Stimulated activated CD4-positive, alpha-beta T cell treated with anti-CD3 and anti-CD28 coated beads, Interleukin-4, amount 100 ng/mL, for 4 hours (primary cell): ENCODE measurements at places on chromosomes 16 and 17.

- DNase-seq = no peak
These were observed 95.7 kb upstream of the SOX9 start for GRCh38 chr17:72025113-72025512.

- DNase-seq = peak; percentile 64
These were observed at the start of gene RNF157 for GRCh38 chr17:76240461-76241203. Gene RNF157, minus strand, starts transcription at chr17:76240493. Its CDS starts 253 bp downstream, at chr17:76240240.

DNA sequence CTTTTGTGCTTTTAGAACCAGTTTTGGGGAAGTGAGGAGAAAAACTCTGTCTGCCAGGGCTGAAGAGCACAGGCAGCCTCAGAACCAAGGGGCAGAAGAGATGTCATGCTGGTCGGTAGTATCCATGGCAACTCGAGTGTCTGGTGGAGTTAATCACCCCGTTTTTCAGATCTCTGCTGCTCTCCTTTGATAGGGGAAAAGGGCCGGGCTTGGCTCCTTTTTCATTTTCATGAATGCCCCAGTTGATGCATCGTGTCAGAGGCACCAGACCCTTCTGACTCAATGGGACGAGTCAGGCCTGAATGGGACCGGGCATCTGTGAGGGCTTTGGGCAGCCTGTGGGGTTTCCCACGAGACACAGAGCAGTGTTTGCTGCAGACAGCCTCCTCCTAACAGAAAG, 304.6 kb downstream of the ABCC12 start:
- no peak for DNase-seq

- DNase-seq = no peak
These were observed 51.6 kb upstream of the DNAH17 start for GRCh38 chr17:78628547-78629435.

DNA sequence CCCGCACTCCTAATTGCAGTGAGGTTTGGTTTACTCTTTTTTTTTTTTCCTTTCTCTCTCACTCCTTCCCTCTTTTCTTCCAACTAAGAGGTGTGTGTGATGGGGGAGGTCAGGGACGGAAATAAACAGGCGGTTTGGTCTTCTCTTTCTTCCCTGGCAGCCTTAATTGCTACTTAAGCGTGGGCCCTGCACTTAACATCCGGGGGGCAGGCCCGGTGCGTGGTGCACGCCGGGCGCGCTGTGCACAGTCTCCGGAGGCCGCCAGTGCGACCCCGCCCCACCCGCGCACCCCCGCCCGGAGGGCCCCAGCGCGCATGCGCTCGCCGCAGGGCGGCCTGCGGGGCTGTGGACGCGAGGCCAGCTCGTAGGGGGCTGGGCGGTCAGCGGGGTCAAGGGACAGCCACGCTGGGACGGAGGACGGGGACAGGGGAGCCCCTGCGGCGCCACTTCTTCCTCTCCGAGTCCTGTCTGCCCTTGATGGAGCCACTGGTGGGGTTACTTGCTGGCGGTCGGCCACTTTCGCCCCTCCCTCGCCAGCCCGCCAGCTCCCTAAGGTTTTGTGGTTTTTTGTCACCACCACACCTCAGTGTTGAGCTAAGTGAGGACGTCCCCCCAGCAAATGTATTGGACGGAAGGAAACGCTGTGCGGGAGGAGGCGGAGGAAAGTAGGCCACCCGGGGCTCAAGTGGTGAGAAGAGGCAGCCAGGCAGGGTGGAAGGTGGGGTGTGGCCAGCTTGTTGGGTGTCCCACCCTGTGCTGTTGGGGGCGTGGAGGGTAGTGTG, 120.9 kb downstream of the MRM1 start:
- peak; percentile 77 for DNase-seq

DNA sequence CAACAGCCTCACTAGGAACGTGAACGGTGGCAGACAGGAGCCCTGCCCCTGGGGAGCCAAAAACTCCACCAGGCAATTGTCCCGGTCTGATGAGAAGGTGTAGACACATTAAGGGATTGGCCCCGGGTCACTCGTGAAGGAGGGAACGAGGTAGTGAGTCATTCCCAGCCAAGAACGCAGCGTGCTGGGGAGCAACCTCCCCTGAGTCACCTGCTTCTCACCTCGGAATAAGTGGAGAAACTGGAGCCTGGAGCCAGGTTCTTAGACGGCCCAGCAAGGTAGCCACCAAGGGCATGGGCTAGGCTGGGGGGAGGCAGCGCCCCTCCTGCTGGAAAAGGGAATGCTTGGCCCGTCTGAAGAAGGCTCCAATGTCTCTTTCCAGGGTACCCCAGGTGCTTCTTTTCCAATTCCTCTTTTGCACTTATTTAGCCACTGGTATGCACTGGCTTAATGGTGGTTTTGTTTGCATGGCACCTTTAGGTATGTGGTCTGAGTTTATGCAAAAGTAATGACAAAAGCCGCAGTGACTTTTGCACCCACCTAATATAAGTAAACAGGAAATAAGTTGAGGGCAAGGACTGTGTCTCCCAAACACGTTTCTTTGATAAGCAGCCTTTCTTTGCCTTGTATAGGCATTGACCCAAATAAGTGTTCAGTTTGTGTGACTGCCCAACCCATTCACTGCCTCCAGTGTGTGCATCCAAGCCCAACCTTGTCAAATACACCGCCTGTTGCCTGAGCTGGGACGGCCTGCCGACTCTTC, 1.8 kb upstream of the HELZ start:
- peak; percentile 31 for DNase-seq

DNA sequence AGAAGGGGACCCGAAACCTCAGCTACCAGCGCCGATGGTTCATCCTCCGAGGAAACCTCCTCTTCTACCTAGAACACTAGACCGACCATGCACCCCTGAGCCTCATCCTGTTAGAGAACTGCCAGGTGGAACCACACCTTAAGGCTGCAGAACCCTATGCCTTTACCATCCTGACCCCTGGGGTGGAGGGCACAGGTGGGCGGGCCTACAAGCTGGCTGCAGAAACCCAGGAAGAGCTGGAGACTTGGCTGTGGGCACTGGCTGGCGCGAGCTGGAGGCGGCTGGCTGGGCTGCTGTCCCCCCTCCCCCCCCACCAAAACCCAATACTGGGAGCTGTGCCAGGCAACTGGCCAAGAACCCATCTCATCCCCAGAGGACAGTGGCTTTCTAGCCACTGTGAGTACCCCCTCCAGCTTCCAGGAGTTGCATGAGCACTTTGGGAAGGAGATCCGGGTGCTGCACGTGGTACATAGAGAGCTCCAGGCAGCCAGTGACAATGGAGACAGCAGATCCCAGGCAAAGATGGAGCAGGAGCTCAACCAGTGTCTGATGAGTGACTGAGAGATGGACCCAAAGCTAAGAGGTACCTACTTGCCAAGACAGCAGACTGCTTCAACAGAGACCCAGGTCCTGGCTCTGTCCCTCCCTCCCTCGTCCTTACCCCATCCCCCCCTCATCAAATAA, 1.4 kb upstream of the CD2BP2 start:
- DNase-seq = no peak

- DNase-seq = no peak
These were observed 29.8 kb downstream of the CNGB1 start for GRCh38 chr16:57941016-57941664.

- DNase-seq = no peak
These were observed 11.6 kb downstream of the GLIS2 start for GRCh38 chr16:4327386-4328045.

DNA sequence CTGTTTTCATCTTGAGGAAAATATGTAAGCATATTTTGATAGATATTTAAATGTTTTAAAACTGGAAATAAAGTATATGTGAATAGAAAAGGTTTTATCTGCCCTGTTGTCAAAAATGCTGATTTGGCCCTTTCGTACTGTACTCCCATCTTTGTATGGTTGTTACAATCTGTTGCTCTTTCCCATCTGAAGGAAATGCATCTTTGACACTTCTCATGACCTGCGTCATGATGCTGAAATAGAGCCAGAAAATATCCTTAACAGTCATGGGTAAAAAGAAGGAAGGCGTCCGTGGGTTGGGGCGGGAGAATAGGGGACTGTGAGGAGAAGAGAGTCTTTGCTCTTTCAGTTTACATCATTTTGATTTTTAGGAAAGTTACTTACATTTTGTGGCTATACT, 327.7 kb downstream of the BCAS3 start:
- DNase-seq = no peak

GRCh38 chr17:29240968-29241963, 5.4 kb upstream of the CRYBA1 start:
- DNase-seq = no peak

DNA sequence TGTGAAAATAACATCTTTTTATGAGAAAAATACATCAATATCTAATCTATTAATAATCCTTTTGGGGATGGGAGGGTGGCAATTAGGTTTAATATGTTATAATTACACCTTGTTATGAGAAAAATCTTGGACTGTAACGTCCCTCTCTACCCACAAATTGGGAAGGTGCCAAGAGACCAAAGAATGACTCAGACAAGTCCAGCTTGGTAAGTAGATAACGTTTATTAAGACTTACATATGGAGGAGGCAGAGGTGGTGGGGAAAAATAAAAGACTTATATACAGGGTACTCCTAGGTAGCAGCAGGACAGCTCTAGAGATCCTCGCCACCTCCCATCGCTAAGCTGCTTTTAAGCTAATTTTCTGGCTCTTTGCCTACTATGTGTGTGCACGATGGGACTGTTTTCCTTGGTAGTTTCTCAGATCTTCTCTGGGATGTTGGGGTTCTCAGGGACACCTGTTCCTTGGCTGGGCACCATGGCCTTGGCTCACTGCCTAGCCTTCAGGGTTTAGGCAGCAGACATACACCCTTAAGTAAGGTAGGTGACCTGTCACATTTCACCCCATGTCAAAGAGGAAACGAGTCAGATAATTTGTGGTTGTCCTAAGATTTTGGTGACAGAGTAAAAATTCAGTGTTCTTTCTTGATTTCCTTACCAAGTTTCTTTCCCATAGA, 31.5 kb downstream of the RBL2 start:
- DNase-seq = no peak

DNA sequence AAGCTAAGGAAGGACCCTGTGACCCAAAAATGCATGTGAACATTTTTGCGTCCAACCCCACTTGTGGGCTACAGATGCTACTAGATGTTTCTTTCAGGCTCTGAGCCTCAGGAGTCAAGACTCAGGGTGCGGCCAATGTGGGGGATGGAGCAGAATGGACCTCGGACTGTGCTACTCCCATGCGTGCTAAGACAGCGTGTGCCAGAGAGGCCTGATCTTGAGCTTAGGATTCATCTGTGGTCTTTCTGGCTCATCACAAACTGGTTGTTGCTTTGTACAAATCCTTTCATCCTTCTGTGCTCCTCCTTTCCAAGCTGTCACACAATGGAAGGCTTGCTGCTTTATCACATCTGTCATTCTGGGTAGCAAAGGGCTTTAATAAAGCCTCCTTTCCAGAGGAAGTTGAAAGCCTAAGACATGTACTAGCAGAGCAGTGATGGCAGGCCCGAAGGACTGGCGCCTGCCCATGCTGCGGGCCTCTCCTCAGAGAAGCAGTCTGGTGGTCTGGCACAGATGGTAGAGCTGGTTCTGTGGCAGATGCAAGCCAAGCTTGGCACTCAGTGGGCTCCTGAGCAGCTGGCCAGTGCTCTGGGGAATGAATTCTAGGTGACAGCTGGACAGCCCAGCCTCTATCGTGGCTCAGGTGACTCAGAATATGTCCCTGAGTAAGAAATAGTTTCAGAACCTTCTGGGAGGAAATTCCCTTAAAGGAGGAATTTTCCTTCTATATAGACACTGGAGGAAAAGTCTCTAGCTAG, 27.8 kb downstream of the COG4 start:
- no peak for DNase-seq

- no peak for DNase-seq
These were observed 32.3 kb downstream of the DDX19A start for GRCh38 chr16:70378869-70379493.

GRCh38 chr17:17516941-17517720, 20.9 kb upstream of the RASD1 start:
- DNase-seq = no peak

DNA sequence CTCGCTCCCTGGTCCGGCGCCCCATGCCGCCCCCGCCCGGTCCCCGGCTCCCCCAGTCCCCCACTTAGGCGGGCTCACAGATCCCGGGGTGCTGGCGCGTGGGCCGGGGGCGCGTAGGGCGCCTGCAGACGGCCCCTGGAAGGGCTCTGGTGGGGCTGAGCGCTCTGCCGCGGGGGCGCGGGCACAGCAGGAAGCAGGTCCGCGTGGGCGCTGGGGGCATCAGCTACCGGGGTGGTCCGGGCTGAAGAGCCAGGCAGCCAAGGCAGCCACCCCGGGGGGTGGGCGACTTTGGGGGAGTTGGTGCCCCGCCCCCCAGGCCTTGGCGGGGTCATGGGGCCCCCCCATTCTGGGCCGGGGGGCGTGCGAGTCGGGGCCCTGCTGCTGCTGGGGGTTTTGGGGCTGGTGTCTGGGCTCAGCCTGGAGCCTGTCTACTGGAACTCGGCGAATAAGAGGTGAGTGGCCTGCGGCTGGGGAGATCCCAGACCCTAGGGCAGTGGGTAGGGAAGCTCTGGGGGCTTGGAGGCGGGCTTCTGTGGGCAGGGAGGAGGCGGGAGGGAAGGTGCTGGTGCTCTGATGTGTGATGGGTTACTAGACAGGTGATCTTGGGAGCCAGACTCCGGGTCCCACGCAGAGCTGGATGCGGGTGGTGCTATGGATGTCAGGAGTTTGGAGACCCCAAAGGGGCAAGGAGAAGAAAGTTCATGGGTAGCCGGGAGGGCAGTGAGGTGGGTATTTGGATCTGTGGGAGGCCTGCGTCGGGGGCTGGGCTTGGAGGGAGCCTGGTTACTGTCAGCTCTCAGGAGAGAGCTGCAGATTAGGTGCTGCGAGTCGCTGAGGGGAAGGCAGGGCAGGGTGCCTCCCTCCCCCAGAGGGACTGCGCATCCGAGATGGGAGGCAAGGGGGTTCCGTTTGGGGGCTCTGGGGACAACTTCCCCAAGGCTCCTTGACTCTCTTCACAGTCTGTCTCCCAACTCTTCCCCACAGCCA, 560 bp downstream of the EFNB3 start:
- DNase-seq = no peak

GRCh38 chr17:18121144-18121910, 12.8 kb downstream of the MYO15A start:
- DNase-seq = no peak

DNA sequence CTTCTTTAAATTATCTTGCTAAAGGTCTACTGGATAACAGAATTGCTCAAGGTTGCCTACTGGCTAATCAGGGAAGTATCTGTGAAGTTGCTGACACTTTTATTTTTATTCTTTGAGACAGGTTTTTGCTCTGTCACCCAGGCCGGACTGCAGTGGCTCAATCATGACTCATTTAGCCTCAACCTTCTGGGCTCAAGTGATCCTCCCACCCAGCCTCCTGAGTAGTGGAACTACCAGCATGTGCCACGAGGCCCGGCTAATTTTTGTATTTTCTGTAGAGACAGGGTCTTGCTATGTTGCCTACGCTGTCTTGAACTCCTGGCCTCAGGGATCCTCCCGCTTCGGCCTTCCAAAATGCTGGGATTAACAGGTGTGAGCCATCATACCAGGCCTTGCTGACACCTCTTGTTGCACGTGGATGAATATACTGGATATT, 43.1 kb downstream of the GLG1 start:
- no peak for DNase-seq
